ENCODE measurements at places on chromosomes 7 and 10.
A peak's percentile ranks its signal among the peaks of the same experiment; 100 is the strongest.

DNA sequence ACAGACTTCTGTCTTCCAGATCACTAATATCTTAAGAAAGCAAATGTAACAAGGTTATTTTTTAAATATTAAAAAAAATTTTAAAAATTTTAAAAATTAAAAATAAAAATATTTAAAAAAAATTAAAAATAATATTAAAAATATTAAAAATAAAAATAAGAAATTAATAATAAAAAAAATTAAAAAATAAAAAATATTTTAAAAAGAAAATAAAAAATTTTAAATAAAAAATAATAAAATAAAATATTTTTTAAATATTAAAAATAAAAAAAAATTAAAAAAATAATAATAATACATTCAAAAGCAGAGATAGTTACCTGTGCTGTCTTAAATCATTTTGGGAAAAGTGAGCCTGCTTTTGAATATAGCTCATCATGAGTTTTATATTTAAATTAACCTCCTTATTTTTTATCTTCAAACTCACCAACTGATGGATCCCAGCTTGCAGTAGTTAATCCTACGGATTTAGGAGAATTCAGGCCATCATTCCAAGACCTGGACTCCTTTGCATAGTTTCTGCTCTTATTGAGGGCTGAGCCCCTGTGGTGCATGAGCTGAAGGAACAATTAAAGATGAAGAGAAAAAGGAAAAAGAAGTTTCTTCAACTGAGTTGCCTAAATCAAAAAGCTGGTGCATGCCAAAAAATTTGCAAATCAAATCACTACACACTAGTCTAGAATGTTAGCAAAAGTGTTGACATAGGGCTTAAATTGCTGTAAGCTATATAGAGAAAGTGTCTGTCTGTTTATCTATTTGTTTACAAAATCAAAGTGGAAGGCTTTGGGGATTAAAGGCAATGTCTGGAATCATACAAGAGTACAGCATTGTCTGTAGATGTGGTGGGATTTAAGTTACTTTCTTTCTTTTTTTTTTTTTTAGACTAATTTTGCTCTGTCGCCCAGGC is 50.5 kb upstream of the ZNF438 start:
- no peak for DNase-seq

GRCh38 chr10:9069136-9069535 is 1014.6 kb downstream of the GATA3 start:
- DNase-seq = no peak

GRCh38 chr10:33291053-33291592 is 43.3 kb downstream of the NRP1 start:
- peak; percentile 81 for DNase-seq

GRCh38 chr7:45459476-45459875 is 114.7 kb upstream of the ADCY1 start:
- DNase-seq = no peak

DNA sequence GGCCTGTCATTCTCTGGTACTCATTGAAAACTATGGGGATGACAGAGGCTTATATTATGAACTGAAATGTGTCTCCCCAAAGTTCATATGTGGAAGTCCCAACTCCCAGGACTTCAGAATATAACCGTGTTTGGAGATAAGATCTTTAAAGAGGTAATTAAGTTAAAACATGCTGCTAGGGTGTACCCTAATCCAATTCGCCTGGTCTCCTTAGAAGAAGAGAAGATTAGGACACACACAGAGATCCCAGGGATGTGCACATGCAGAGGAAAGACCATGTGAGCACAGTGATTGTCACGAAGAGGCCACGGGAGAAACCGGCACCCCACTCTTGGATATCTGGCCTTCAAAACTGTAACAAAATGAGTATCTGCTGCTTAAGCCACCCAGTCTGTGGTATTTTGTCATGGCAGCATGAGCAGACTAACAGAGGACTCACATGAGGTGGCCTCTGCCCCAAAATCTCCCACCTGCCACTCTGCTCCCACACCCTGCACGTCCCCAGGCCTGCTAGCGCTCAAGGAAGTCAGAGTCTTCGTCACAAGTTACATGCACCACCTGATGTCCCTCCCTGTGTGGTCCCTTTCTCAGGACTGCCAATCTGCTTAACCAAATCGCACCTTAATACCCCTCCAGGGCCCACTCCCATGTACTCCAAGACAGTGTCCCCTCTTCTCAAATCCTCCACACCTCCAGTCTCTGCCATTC is 26.8 kb downstream of the PLAC9 start:
- no peak for DNase-seq

GRCh38 chr10:58972576-58973234 is 203.7 kb upstream of the PHYHIPL start:
- no peak for DNase-seq

GRCh38 chr10:7263616-7264015 is 147.2 kb downstream of the SFMBT2 start:
- no peak for DNase-seq

DNA sequence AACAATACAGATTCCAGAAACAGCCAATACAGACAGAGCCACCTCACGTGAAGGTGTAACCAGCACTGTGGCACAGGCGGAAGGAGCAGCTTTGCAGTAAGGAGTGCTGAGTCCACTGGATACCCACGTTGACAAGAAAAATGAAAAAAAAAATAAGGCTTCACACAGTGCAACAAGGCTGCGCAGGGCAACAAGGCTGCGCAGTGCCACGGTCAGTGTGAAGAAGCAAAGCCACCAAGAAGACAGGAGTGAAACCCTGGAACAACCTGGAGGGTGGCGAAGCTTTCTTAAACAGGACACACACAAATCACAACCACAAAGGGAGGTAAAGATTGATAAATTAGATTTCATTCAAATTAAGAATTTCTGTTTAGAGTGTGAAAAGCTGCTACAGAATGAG is 204.0 kb downstream of the MAD1L1 start:
- DNase-seq = no peak

DNA sequence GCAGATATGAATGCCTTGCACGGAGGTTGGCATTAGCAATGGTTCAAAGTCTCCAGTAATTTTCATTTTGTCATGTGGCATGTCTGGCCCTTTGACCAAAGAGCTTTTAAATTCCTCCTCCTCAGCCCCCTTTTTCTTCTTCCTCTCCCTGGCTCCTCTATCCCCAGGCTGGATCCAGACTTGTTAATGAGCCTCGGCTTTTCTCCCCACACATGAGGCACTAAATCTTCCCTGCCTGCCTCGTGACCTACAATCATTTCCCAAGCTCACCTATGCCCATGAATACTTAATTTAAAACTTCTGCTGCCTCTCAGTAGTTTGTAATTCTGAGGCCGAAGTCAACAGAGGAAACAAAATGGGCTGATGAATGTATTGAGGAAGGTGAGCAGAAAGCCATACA is 23.3 kb upstream of the LRRC4 start:
- DNase-seq = no peak

GRCh38 chr7:43686991-43687390 is 42.3 kb downstream of the COA1 start:
- no peak for DNase-seq

DNA sequence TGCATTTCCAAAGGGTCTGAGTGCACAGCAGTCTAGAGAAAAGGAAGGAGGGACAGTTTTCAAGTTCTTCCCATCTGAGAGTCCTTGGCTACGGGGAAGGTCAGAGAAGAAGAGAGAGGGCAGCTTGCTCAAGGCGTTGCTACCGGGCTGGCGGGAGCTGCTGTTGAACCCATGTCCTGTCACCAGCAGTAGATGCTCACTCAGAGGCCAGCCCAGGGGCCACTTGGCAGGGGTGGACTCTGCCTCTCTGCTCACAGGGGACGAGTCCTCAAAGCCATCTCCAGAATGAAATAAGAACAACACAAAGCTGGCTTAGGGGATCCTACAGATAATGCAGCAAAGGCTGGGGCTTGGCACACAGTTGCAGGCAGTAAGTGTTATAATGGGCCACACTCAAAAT is 231.5 kb downstream of the TNS3 start:
- DNase-seq = no peak

DNA sequence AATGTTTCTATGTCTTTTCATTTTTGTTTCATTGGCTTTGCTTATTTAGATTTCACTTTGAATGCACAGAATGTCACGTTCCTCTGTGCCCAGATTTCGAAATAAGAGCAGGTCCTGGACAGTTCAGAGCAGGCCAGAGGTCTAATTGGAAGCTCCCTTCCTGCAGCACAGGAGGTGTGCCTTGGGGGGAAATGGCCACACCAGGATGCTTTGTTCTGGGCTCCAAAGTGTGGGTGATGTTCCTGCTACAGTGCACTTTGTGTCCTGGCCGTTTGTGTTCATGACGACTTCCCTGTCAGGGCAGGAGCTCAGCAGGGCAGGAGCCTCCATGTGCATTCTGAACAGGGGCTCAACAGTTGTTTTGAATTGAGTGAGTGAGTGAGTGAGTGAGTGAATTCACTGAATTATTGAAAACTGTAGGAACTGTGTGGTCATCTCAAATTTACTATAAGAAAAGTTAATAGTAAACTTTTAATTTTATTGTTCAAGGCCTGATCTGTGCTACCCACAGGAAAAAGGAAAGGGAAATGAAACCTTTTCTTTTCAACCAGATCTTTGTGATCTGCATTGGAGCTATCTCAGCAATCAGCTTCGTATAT is 109.5 kb upstream of the GJD4 start:
- DNase-seq = no peak

Measured in fibroblast of the conjunctiva (primary cell).